ENCODE measurements at places on chromosomes 11 and 22.

GRCh38 chr22:47356511-47357011 is 594.1 kb downstream of the TBC1D22A start:
- no peak for DNase-seq

- no peak for DNase-seq
These were observed 20.0 kb upstream of the LMO1 start for GRCh38 chr11:8283465-8284230.

DNA sequence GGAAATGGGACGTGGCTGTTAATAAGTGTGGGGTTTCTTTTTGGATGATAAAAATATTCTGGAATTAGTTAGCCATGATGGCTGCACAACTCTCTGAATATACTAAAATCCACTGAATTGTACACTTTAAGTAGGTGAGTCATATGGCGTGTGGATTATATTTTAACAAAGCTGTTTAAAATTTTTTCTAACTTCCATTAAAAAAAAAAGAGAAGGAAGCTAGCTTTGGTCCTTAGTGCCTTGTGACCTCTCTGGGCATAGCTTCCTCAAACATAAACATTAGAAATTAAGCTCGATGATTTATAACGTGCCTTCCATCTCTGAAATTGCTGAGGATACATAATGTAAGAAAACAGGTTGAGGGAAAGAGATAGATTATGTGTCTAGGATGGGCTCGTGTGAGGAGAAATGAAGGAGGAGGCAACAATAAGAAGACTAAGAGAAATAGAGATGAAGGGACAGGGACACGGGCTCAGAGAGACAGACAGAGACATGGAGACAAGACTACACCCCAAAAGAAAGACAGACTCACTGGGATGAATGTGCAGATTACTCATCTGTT is 20.0 kb downstream of the IRAG1 start:
- DNase-seq = no peak

- no peak for DNase-seq
These were observed 351.3 kb downstream of the JRKL start for GRCh38 chr11:96741068-96741467.

DNA sequence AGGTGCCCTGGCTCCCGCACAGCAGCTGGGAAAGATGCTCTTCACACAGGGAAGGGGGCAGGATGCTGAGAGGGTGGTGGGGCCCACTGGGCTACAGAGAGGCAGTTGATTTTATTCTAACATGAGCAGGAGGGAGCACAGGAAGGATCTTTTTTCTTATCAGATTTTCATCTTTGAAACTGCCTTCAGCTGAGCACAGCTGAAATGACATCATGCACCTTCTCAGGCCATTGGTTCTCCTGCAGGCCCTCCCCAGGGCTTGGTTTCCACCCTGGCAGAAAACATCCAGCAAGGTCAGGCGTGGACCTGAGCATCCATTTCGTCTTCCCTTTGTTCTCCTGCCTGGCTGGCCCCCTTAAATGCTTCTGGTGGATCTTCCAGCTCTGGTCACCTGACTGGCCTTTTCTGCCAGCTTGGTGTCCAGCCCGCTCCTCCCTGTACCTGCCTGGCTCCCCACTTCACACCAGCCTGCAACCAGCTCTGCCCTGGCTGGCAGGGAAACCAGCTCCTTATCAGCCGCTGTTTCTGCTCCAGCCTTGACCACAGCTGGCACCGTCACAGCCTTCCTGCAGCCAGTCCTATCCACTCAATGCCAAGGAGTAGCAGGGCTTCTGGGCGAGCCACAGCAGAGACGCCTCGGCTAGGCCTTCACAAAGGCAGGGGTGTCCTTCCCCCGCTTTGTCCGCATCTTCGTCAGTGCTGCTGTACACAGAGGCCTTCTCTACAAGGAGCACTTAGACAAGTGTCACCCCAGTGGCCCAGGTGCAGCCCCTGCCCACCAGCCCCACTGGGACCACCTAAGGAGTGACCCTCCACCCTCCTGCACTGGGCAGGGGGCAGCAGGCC is 36.5 kb downstream of the TOM1 start:
- DNase-seq = no peak

- no peak for DNase-seq
These were observed 61.0 kb upstream of the SORL1-AS1 start for GRCh38 chr11:121513807-121514206.

- DNase-seq = no peak
These were observed 323.6 kb downstream of the AASDHPPT start for GRCh38 chr11:106400949-106401570.

- DNase-seq = no peak
These were observed 83.8 kb downstream of the ZNRF3 start for GRCh38 chr22:28967163-28967665.

DNA sequence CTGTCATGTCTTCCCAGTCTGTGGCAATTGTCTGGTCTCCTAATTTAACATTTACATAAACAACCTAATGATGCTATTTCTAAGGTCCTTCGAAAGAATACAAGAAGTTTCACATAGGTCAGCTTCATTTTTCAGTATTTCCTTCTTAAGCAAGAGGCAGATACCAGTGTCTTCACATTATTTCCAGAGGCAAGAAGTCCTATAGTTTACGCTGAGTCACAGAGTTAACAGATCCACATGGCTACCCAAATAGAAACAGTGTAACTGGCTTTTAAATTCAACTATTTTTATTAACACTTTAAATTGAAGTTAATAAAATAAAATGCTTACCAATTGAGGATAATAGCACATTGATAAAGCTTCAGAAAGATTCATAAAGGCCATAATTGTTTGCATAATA is 10.9 kb downstream of the PRRG4 start:
- DNase-seq = no peak

- no peak for DNase-seq
These were observed 340.8 kb upstream of the MTNR1B start for GRCh38 chr11:92628401-92629292.

- DNase-seq = no peak
These were observed 621 bp downstream of the KCNC1 start for GRCh38 chr11:17734986-17735817.

GRCh38 chr11:14861680-14862079 is 30.4 kb downstream of the CYP2R1 start:
- DNase-seq = no peak

DNA sequence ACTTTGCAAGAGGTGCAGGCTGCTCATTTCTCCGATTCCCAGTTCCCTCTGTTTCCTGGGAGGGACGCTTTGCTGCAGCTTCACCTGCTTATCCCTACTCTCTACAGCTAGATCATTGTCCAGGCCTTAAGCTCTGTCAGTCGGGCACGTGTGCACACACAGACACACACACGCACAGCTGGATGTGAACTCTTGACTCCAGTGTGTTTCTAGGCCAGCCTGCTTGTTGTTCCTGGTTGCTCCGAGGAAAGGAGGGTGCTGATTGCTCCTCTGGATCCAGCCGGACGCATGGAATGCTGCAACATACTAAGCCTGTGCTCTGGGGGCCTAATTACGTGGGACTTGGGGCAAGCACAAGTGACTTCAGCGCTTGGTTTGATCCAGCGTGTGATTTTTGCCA is 19.7 kb downstream of the ZNRF3 start:
- no peak for DNase-seq

DNA sequence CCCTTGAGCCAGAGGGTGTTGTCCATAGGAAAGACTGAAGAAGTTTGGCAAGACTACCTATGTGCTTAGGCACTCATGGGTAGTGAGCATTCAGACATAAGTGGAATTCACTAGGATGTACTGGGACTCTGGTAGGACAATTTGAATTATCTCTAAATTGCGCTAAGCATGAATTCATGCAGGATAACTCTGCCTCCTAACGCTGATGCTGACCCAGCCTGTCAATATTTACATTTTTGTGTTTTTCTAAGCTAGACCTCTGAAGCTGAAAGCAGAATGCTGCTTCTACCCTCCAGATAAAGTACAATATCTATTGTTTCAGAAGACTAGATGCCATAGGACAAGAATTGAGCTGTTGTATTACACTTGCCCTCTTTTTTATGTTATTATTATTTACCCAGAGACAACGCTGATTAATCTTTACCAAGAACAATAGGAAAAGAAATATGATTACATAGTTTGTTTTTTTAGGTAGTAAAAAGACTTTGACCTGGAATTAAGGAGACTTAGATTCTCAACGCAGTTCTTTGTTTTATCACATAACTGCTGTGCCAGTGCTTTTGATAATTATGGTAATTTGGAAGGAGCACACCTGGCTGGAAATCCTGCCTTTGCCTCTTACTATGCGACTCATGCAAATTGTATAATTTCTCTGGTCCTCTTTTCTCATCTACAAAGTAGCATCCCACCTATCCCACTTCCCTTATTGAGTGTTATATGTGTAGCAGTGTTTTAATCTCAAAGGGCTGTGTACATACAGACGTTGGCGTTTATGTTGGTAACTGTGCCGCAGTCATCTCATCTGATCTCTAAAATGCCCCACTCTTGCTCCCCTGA is 21.2 kb upstream of the GRAMD1B start:
- DNase-seq = no peak

- DNase-seq = no peak
These were observed 271.7 kb upstream of the ZC3H12C start for GRCh38 chr11:109821511-109821910.

DNA sequence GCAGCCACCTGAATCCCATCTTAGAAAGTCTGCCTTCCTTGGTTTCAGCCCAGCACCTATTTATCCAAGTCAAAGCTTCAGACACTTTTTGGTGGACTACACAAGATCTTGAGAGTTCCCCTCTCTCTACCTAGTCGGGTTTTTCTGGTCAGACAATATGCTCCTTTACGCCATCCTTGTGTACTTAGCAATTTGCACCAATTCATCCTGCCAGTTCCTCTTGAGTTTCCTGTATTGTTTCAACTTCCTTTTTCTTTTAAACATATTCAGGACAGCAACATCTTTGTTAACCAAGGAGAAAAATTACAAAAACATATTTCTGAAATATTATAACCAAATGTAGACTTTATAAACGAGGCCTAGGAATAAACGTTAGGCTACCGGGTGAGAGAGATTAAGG is 368.2 kb upstream of the CADM1 start:
- no peak for DNase-seq

DNA sequence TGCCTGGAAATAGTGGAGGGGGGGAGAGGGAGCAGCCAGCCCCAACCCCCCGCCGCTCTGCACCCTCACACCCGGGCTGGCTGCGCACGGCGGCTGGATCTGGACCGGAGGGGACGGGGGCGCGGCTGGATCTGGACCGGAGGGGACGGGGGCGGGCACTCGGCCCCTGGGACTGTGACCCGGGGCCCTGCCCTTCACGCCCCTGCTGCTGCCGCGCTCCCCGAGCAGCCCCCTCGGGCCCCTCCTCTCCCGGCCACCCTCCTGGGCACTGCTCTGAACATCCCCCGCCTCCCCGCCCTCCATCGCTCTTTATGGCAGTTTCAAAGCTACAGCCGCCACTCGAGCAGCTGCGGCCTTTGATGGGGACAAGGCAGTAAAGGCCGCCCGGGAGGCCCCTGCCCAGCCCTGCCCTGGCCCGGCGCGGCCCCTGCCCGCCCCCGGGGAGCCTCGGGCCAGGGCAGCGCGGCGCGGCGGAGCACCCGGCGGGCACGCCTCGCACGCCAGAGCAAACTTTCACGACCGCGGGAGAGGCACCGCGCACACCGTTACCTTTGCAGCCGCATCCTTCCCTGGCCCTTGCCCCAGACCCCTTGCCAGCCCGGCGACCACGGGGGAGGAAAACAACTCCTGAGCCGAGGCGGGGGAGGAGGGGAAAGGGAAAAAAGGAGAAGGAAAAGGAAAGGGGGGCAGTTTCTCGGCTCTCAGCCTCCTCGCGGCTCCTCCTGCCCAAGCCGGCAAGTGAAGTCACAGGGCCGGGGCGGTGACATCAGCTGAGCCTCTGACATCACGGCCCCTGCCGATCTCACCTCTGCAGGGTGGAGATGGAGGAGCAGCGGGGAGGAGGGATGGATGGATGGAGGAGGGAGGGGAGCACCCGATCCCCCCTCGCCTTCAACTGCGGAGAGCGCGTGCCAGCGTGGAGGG is 13.1 kb upstream of the TCF20 start:
- no peak for DNase-seq

- DNase-seq = no peak
These were observed 57.6 kb downstream of the SMIM38 start for GRCh38 chr11:69213316-69213715.

DNA sequence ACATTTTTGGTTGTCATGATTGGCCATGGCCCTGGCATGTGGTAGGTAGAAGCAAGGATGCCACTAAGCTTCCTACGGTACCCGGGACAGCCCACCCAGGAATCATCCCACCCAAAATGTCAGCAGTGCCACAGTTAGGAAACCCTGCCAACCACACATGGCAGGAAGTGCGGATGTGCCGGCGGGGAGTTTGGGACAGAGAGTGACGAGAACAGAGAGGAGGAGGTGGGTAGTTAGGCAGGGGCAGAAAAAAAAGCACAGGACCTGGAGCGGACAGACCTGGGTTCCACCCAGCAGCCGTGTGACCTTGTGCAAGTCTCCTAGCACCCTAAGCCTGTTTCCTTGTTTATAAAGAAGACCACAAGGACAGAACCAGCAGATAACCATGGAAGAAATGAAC is 3.3 kb downstream of the SPI1 start:
- no peak for DNase-seq

- no peak for DNase-seq
These were observed 1078.9 kb downstream of the OPCML start for GRCh38 chr11:132453406-132453805.

- DNase-seq = no peak
These were observed 92.4 kb upstream of the BID start for GRCh38 chr22:17866621-17867020.

- no peak for DNase-seq
These were observed 38.1 kb upstream of the PCF11 start for GRCh38 chr11:83118814-83119213.

DNA sequence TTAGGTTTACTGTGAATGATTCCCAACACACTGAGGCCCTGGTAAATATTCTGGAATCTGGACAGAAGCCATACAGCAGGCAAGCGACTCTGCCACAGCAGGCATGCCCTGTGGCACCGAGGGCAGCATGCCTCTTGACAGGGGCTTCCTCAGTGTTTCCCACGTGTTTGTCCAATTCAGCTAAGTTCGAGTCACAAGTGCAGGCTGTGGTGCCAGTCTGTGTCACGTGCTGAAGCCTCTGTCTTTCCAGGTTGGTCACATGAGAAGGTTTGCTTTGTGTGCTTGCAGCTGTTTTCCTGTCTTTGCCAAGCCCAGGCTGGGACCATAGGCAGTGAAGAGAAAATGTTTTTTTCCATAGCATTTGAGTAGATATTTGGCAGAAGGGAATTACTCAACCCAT is 2.4 kb upstream of the PPFIBP2 start:
- DNase-seq = no peak

DNA sequence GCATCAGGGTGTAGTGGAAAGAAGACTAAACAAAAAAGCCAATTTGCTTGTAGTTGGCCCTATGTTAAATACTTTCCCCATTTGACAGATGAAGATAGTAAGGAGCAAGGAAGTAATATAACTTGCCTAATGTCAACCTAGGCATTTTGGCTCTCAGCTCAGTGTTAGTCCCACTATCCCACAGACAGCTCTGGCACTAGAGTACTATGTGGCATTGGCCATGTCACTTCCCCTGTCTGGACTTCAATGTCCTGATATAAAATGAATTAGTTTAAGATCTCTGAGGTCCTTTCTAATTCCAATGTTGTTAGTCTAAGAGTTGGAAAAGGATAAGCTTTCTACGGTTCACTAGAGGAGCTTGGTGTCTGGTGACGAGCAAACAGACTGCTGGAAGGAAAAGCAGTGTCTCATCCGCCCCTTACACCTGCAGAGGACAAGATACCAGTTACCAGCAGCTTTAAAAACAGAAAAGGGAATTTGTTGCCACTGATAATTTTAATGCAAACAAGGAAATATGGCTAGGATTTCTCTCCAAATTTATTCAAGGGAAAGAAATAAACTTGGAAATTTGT is 92.5 kb downstream of the RELT start:
- no peak for DNase-seq

Data from iPS DF 6.9 (cell line).